Stimulated activated CD4-positive, alpha-beta T cell treated with anti-CD3 and anti-CD28 coated beads, Interleukin-1b, Interleukin-23, amount 100 ng/mL, for 24 hours (primary cell): ENCODE measurements at places on chromosomes 6 and 20.

DNA sequence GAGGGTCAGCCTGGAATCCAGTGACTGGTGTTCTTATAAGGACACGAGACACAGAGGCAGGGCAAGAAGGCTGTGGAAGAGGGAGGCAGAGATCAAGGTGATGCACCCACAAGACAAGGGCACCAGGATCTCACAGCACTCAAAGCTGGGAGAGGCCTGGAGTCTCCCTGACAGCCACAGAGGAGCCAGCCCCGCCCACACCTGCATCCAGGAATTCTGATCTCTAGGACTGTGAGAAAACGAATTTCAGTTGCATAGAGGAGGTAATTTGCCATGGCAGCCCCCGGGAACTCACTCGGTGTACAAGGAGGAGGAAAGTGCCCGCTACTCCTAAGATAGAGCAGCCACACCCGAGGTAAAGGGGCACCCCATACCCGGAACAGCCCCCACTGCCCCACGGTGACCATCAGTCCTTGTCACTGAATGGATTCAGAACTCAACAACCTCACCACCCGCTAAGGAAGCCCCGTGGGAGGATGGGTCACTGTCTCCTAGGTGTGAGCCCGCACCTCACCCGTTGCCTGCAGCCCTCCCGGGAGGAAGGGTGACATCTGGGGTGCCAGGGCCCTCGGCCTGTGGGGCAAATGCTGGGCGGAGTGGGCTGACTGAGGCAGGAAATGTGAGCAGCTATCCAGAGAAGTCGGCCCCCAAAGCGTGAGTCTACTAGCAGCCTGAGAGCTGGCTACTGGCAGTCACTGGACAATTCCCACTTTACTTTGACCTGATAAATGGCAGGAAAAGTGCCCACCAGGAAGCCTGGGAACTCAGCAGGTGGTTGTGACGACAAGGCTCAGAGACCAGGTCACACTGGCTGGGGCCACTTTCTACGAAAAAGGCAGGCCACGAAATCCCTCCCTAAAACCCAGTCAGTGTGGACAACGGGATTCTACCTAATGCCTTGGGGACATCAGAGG lies 22.4 kb downstream of the DLL1 start:
- DNase-seq = no peak

DNA sequence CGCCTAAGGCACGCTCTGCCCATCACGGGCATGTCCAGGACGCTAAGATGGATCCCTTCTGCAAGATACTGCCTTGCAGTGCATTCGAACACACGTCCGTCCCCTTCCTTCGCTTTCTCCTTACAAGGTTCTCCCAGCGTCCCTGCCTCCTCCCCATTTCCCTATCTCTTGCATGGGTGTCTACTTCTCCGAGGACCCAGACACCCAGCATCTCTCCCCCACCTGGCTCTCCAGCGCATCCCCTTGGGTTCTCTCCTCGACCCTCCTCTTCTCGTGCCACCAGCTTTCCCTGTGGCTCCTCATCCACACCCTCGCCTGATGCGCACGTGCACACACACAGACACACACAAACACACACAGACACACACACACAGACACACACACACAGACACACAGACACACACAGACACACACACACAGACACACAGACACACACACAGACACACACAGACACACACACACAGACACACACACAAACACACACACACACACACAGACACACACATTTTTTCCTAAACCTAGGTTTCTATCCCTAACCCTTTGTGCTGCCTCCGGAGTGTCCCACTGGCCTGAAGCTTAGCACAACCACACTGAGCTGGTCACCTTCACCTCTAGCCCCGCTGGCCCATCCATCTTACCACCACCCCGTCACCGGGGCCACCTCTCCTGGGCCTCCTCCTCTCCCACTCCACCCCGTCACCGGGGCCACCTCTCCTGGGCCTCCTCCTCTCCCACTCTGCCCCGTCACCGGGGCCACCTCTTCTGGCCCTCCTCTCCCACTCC lies 31.9 kb downstream of the ANKRD60 start:
- DNase-seq = no peak

GRCh38 chr20:17631576-17632319 lies 50.3 kb downstream of the RRBP1 start:
- DNase-seq = no peak

DNA sequence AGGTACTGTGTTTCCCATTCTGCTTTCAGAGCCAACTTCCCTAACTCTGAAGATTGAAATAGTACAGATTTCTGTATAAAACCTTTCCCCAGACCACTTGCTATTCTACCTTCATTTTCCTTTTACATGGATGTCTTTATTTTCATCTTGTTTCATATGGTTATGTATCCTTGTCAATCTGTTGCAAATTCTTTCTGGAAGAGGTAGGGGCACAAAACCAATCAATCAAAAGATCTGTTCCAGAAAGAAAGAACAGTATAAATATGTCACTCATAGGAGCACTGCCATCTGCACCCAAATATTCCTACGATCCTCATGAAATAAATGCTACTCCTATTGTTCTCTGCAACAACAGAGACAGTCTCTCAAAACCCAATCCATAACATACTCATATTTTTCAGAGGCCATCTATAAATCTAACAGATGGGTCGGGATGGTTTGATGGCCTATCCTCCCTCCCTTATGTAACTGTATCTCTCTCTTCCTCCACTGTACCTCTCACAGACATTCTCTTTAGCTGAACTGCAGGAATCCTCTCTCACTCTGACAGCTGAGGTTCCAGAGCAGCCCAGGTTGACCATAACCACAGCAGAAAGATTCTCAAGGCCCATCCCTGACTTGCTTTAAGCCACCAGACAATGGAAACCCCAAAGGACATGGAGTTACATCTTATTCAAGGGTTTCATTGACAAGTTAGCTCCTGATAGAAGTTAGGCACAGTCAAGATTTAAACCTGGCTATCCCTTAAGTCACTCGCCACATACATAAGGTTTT lies 112.8 kb downstream of the ZMYND8 start:
- DNase-seq = no peak

- DNase-seq = no peak
Measured at GRCh38 chr6:163701762-163702161, 287.2 kb downstream of the QKI start.

DNA sequence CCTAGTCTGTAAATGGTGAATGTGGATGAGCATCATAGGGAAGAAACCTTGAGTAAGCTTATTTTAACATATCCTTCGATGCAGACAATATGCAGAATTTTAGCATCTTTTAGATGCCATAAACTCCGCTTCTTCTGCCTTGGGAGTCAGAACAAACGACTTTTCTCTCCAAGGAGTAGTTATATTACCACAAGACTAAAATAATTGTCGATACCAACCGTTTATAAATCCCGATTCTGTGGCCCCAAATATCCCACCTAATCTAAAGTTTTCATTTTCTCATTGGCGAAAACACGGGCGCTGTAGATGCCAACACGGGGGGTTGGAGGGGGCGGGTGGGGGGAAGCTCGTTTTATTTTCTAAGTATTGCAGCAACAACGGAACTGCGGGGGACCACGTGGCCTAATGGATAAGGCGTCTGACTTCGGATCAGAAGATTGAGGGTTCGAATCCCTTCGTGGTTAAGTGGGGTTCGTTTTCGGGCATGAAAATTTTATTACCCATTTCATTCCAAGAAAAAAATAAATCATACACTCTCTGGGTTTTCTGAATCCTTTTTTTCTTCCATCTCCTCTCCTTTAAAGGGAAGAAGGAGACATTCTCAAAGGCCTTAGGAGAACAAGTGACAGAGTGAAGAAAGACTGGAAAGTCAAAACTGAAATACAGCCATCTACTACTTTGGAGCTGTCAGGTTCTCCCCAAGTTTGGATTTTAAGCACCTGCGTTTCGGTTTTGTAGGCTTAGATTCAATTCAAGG lies 65.5 kb upstream of the BTN3A2 start:
- DNase-seq = no peak

- DNase-seq = no peak
Measured at GRCh38 chr20:46710153-46710913, 884 bp downstream of the SLC2A10 start.

GRCh38 chr6:75602246-75603105 lies 796 bp downstream of the SENP6 start:
- peak; percentile 45 for DNase-seq

DNA sequence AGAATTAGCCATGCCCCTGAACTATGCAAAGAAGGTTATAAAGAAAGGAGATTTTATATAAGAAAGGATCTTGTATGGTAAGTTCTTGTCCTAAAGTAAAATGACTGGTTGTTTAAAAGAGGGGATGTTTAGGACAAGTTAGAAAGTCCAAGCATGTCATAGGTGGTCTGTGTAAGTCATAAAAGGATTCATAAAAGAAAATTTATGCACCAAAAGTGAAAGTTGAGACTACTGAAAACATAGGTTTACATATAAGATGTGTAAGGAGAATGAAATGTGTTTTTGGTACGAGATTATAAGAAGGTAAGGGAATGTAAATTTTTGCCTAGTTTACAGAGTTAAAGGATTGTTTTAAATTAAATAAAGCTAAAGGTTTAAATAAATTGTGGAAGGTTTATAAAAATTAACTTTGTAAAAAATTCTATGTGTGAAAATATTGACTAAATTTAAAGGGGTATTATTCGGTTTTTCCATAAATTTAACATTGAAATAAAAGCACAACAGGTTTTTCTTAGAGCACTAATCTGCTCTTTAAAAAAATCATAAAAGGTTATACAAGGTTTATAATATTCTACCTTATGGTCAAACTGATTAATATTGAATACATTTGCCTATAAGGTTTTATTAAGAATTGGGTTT lies 93.6 kb upstream of the UST start:
- no peak for DNase-seq

- DNase-seq = no peak
Measured at GRCh38 chr6:40343877-40344565, 243.1 kb downstream of the LRFN2 start.

- DNase-seq = no peak
Measured at GRCh38 chr6:14401246-14401645, 283.7 kb downstream of the CD83 start.

GRCh38 chr6:41280381-41281057 lies 6.0 kb downstream of the TREM1 start:
- DNase-seq = no peak

DNA sequence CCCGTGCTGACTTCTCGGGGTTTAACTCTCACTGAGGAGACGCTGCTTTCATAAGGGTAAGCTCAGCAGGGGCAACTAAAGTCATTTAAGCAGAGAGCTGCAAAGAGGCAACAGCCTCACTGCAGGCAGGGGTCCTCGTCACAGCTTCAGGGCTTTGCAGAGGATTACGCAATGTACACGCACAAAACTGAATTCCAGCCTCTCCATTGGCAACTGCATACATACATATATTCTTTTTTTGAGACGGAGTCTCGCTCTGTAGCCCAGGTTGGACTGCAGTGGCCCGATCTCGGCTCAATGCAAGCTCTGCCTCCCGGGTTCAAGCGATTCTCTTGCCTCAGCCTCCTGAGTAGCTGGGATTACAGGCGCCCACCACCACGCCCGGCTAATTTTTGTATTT lies 2.4 kb downstream of the GMEB2 start:
- no peak for DNase-seq

GRCh38 chr20:63519668-63520503 lies 679 bp upstream of the PPDPF start:
- DNase-seq = peak; percentile 46

DNA sequence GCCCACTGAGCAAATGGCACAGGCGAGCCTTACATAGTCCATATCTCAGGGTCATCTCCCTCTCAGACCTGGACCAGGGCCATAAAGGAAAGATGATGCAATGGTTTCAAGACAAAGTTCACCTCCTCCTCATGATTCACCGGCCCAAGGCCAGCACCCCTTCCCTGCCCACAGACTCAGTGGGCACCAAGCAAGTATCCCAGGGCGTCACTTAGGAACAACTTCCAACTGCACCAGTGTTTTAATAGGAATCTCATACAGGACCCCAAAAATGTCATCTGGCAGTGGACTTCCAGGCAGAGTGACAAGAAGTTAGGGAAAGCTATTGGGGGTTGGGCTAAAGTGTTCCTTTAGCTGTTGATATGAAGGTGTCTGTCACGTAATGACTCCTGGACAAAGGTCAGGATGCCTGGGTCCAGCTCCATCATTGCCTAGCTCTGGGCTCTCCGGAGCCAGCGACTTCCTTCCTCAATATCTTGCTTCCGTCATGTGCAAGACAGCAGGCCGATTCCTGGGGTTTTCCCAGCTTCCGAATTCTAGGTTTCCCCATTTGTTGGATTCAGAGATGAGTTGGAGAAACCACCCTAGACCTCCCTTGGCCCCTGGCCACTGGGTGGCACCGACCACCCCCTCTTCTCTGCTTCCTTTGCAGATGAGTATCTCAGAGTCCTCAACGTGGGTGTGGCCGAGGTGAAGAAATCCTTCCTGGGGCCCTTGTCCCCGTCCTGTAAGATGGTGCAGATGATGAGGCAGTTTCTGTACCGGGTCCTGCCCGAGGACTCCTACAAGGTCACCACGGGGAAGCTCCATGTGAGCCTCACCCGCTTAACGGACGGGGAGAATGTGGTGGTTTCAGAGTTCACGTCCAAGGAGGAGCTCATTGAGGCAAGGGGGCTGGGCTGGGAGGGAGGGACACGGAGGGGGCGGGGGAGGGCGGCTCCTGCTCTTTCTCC lies 21.1 kb downstream of the PNPLA1 start:
- no peak for DNase-seq

DNA sequence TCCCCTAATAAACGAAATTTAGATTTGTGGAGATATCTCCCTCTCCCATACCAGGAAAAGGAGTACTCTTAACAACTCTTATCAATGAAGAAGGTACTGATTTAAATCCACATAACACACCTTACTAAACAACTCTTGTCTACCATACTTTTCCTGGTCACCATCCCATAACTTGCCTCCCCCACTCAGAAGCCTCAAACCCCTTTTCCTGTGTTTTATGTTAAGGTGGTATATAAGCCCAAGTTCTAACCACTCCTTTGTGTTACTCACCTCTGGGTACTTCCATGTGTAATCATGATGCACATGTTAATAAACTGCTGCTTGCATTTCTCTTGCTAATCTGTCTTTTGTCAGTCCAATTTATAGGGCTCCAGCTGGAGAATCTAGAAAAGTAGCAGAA lies 330.7 kb downstream of the CD83 start:
- no peak for DNase-seq

GRCh38 chr6:160007611-160008010 lies 38.7 kb downstream of the IGF2R start:
- DNase-seq = no peak

DNA sequence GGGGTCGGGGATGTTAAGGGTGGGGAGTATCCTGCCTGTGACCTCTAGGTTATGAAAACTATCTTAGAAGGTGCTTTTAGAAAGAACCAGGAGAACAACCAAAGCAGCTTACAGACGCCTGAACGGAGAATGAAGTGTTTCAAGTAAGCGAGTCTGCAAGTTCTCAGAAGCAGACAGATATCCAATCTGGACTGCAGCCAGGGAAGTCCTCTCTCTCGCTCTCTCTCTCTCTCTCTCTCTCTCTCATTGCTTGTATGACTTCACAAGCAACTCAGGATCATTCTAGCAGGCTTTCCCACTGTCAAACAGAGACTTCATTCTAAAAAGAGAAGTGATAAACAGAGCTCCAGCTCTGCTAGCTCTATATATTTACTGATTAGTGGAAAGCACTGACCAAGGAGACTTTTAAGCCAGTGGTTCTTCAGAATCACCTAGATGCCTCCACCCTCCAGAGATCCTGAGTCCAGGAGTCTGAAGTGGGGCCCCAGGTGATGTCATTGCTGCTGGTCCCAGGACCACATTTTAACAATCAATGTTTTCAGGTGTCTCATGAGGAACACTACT lies 6.0 kb downstream of the TCF21 start:
- DNase-seq = no peak
